Heart right ventricle (tissue), 16 donors: ENCODE measurements at places on chromosomes 5 and 9. TPM values are rescaled to one million over a fixed set of nuclear protein-coding genes. Genes with fewer than 3 reads are reported as not detected.

GRCh38 chr9:96871176-96871575 lies 16.9 kb upstream of the ZNF782 start:
- H3K4me3 ChIP-seq = no peak overlapping the region
- H3K4me1 ChIP-seq = peaks cover 9% of the 10 kb centered on the region
- no peak for DNase-seq
- no peak overlapping the region for H3K27ac ChIP-seq

PPP3R2 gene
- total RNA-seq = not detected

SLC28A3 gene
- not detected for total RNA-seq

GRCh38 chr9:123787416-123787815 lies 142.5 kb downstream of the DENND1A start:
- DNase-seq = no peak
- H3K4me3 ChIP-seq = no peak overlapping the region
- H3K27ac ChIP-seq = no peak overlapping the region
- no peaks in the 10 kb centered on the region for H3K27me3 ChIP-seq

- H3K27me3 ChIP-seq = no peaks in the 10 kb centered on the region
- H3K4me1 ChIP-seq = peaks cover 27% of the 10 kb centered on the region
- DNase-seq = no peak
- no peak overlapping the region for H3K27ac ChIP-seq
- no peak overlapping the region for H3K4me3 ChIP-seq
Observed at GRCh38 chr5:53170746-53171349, 61.3 kb upstream of the MOCS2 start.

SPATA31C1 gene
- not detected for total RNA-seq

- no peak for DNase-seq
- no peak overlapping the region for H3K4me3 ChIP-seq
- H3K36me3 ChIP-seq = no peaks in the 10 kb centered on the region
- no peaks in the 10 kb centered on the region for H3K27me3 ChIP-seq
- H3K27ac ChIP-seq = no peak overlapping the region
- no peaks in the 10 kb centered on the region for H3K4me1 ChIP-seq
Observed at GRCh38 chr9:18056269-18056992, 417.5 kb upstream of the ADAMTSL1 start.

DNA sequence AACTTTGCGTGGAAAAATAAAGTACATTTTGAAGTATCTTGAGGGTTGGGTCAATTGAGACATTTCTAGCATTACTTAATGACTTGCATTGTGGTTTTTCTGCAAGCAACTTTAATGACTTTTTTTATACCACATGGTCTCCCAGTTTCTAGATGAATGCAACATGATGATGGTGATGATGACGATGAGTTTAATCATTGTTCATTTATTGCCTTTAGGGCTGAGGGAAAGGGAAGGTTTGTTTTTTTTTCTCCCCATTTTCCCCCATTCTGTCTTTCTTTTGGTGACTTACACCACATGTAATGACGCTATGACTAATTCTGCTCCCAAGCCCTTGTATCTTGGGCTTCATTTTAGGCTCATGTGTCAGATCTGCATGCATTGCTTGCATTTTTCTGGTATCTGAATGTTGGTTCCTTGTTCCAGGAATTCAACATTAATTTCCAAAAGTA lies 57.7 kb upstream of the NXNL2 start:
- peaks cover 52% of the 10 kb centered on the region for H3K36me3 ChIP-seq
- H3K4me3 ChIP-seq = no peak overlapping the region
- no peak for DNase-seq
- no peaks in the 10 kb centered on the region for H3K27me3 ChIP-seq
- peaks cover 8% of the 10 kb centered on the region for H3K4me1 ChIP-seq
- no peak overlapping the region for H3K27ac ChIP-seq

DNA sequence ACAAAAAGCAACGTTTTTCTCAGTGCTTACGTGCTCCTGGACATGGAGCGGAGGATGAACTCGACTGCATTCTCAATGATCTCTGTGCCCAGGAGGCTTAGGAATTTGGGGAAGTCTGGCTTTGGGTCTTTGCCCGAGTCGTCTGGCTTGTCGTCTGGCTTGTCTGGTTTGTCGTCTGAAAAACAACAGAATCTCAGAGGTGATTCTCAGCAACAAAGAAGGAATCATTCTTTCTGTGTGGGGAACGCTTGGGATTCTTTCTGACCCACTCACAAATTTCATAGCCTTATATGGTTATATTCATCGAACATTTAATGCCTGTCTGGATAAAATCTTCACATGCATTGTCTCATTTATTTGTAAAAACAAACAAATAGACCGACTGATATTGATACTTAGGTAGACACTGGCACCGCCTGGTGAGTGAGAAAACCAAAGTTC lies 4.7 kb downstream of the C5orf46 start:
- H3K36me3 ChIP-seq = no peaks in the 10 kb centered on the region
- H3K27me3 ChIP-seq = no peaks in the 10 kb centered on the region

PAX5 gene
- total RNA-seq = not detected

DNA sequence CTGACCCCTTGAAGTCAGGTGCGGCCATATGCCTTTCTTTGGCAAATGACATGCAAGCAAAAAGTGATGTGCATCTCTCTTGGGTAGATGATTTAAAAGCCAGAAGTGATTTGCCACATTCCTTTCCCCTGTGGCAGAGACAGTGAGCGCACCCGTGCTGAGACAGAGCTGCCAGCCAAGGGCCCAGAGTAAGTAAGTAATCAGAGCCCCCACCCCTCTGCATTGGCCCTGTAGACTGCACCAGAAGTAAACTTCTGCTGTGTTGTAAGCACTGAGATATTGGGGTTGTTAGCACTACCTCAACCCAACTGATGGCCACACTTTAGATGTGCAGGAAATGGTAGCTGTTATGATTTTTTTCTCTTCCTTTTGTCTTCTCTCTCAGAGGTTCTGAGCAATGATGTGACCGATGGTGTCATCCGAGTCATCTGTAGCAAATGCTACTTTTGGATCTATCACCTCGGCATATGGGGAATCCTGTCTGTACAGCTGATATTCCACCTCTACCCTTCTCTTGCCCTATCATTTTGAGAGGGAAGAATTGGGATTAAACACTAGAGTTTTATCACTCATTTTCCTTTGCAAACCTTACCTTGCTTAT lies 58.0 kb downstream of the DOCK2 start:
- H3K36me3 ChIP-seq = no peaks in the 10 kb centered on the region
- H3K27ac ChIP-seq = no peak overlapping the region
- H3K4me1 ChIP-seq = no peaks in the 10 kb centered on the region
- no peak for DNase-seq
- no peak overlapping the region for H3K4me3 ChIP-seq
- H3K27me3 ChIP-seq = no peaks in the 10 kb centered on the region

GRCh38 chr5:10499776-10500175 lies 58.1 kb downstream of the ROPN1L start:
- H3K27ac ChIP-seq = no peak overlapping the region
- DNase-seq = no peak
- no peak overlapping the region for H3K4me3 ChIP-seq
- no peaks in the 10 kb centered on the region for H3K27me3 ChIP-seq
- peaks cover 12% of the 10 kb centered on the region for H3K4me1 ChIP-seq

DNA sequence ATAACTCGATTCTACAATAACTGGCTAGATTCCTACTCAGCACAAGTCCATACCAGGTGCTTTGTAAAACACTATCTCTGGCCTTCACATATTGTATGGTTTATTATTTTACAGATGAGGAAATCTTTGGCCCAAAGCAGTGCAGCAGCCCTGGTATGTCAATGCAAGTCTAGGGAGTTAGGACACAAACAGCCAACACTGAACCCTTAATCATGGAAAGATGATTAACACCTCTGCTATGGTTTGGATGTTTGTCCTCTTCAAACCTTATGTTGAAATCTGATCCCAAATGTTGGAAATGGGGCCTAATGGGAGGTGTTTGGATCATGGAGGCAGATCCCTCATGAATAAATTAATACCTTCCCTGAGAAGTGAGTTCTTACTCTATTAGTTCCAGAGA lies 76.6 kb downstream of the MAPKAP1 start:
- H3K4me1 ChIP-seq = peaks cover 15% of the 10 kb centered on the region
- H3K27ac ChIP-seq = no peak overlapping the region
- no peak overlapping the region for H3K4me3 ChIP-seq
- no peaks in the 10 kb centered on the region for H3K27me3 ChIP-seq

SLC36A2 gene
- total RNA-seq = 1.5 TPM

GRCh38 chr9:121292801-121293241 lies 24.9 kb downstream of the GSN start:
- DNase-seq = no peak
- peaks cover 80% of the 10 kb centered on the region for H3K4me1 ChIP-seq
- H3K4me3 ChIP-seq = no peak overlapping the region
- H3K27ac ChIP-seq = peak overlapping the region; percentile 96
- H3K27me3 ChIP-seq = no peaks in the 10 kb centered on the region

- peaks cover 17% of the 10 kb centered on the region for H3K4me1 ChIP-seq
- peak overlapping the region; percentile 79 for H3K27ac ChIP-seq
- H3K4me3 ChIP-seq = peak overlapping the region; percentile 14
- no peaks in the 10 kb centered on the region for H3K27me3 ChIP-seq
- DNase-seq = peak; percentile 93
- no peaks in the 10 kb centered on the region for H3K36me3 ChIP-seq
Observed at GRCh38 chr9:129776938-129777768, 24.3 kb upstream of the PTGES start.

PCDHB3 gene
- total RNA-seq = 1.6 TPM

ADAMTS13 gene
- 4.5 TPM for total RNA-seq

GRCh38 chr9:78539904-78540303 lies 243.0 kb downstream of the PSAT1 start:
- H3K4me3 ChIP-seq = no peak overlapping the region

GRCh38 chr5:132383984-132384383 lies 14.5 kb downstream of the SLC22A5 start:
- peaks cover 41% of the 10 kb centered on the region for H3K4me1 ChIP-seq
- no peaks in the 10 kb centered on the region for H3K27me3 ChIP-seq
- no peak overlapping the region for H3K4me3 ChIP-seq
- H3K27ac ChIP-seq = no peak overlapping the region

DNA sequence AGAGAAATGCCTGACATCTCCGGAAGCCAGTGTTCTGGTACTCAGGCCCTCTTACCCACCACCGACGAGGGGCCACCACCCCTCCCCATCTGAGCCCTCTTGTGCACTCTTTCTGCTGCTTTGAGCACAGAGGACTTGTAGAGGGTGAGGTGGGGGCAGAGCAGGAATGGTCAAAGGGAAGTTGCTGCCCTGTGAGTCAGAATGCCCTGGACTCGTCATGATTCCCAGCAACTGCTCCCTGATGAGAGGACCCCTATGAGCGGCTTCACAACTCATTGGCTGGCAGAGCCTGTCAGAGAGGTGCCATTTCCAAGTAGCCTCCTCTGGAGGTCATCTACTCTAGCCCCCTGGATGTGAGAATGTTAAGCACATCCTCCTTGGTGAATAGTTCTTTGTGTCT lies 845 bp downstream of the ECSCR start:
- peak overlapping the region; percentile 35 for H3K4me3 ChIP-seq
- H3K4me1 ChIP-seq = no peaks in the 10 kb centered on the region
- H3K27ac ChIP-seq = peak overlapping the region; percentile 89

DNA sequence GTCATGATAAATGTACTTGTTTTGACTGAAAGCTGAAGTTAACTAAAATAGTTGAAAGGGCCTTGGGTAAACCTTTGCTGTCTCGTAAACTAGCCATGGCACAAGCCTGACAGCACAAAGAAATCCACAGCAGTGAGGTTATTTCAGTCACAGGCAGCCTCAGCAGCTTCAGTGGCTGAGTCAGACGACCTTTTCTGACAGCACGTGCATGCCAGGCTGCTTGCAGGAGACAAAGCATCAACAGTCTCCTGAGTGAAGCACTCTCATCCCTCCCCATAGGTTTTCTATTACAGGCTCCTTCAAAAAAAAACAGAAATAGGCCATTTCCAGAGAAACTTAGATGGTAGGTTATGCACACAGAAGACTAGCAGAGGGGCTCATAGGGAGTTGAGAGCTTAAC lies 34.6 kb downstream of the OXCT1 start:
- H3K27me3 ChIP-seq = no peaks in the 10 kb centered on the region
- H3K4me1 ChIP-seq = peaks cover 12% of the 10 kb centered on the region
- peak overlapping the region; percentile 67 for H3K27ac ChIP-seq
- peak; percentile 36 for DNase-seq
- no peaks in the 10 kb centered on the region for H3K36me3 ChIP-seq
- H3K4me3 ChIP-seq = no peak overlapping the region

- DNase-seq = no peak
- H3K4me3 ChIP-seq = no peak overlapping the region
- H3K27ac ChIP-seq = no peak overlapping the region
- H3K36me3 ChIP-seq = no peaks in the 10 kb centered on the region
Observed at GRCh38 chr9:16458696-16459420, 411.6 kb downstream of the BNC2 start.

DNA sequence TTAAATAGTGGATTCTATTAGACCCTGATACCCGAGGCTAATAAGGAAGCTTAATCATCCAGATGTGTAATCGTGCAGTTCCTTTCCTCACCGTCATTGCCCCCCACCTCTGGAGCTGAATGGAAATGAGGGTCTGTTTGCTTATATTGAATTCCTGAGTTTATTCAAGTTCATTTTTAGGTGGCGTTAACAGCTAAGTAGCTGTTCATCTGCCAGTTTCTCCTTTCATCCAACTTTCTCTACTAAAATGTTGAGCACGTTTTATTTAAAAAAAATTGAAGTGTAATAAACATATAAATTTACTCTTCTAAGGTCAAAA lies 291.0 kb downstream of the DOCK8 start:
- H3K4me1 ChIP-seq = peaks cover 11% of the 10 kb centered on the region
- no peaks in the 10 kb centered on the region for H3K36me3 ChIP-seq
- peak overlapping the region; percentile 74 for H3K4me3 ChIP-seq
- DNase-seq = no peak
- H3K27ac ChIP-seq = peak overlapping the region; percentile 75

IFNA17 gene
- total RNA-seq = not detected

DNA sequence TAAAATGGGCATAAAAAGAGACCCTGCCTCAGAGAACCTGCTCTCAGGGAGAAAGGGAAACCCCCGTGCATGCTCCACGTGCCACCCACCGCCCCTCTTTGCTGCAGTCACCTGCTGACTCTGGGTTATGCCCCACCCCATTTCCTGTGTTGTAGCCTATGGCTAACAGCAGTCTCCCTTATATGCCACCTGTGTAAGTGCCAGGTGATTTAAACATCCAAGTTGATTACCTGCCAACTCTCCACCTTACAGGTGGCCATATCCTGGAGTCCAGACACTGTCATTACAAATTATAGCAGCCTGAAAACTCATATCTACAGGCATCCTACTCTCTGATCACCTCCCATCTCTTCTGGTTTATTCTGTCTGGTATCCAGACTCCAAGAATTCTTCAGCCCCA lies 242.6 kb downstream of the HSPA4 start:
- no peak overlapping the region for H3K4me3 ChIP-seq
- no peaks in the 10 kb centered on the region for H3K4me1 ChIP-seq
- no peak overlapping the region for H3K27ac ChIP-seq
- no peaks in the 10 kb centered on the region for H3K27me3 ChIP-seq

GRCh38 chr9:99184110-99184474 lies 37.6 kb downstream of the ALG2 start:
- H3K36me3 ChIP-seq = no peaks in the 10 kb centered on the region
- no peaks in the 10 kb centered on the region for H3K27me3 ChIP-seq
- H3K27ac ChIP-seq = no peak overlapping the region
- no peak overlapping the region for H3K4me3 ChIP-seq
- peak; percentile 24 for DNase-seq
- H3K4me1 ChIP-seq = peaks cover 9% of the 10 kb centered on the region

DNA sequence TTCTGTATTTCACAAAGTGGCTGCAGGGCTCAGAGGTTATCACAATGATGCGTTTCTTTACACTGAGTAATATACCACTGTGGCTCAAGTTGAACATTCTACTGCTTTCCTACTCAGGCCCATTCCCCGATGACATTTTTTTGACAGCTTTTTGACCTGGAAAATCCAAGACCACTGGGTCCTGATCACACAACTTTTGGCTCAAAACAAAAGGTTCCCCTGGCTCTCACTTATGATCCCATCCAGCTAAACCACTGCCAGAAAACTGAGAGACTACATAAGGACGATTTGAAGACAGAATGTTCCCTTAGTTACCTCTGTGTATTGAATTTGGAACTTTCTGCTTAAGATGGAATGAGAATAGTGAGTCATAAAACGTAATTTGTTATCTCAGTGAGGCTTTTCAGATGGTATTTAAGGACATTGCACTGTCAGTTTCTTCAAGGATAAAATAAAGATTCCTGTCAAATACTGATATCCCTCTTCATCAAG lies 78.0 kb upstream of the FBXL7 start:
- no peak for DNase-seq
- H3K4me1 ChIP-seq = no peaks in the 10 kb centered on the region
